ENCODE measurements at places on chromosomes 4 and X.
A peak's percentile ranks its signal among the peaks of the same experiment; 100 is the strongest.

DNA sequence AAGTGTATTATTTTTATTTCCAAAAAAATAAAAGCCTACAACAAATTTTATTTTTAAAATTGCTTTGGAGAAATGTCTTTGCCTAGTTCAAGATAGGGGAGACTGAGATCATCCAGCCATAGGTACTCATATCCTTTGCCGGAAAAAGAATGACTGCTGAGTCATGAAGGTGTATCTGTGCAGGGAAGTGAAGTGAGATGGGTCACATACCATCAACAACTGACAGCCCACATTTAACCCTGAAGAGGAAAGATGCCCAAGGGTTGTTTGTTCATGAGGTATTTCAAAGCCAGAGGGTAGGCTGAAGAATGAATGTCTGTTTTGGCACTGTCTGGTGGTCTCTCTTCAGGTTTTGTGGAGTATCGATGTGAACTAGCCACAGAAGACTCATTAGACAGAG is 106.7 kb upstream of the TTC29 start:
- no peak for DNase-seq

GRCh38 chr4:43130228-43131021 is 237.9 kb downstream of the GRXCR1 start:
- no peak for DNase-seq

GRCh38 chr4:183602557-183603027 is 56.4 kb downstream of the RWDD4 start:
- DNase-seq = no peak

- DNase-seq = no peak
Observed at GRCh38 chrX:110032534-110033147, 29.7 kb downstream of the TMEM164 start.

DNA sequence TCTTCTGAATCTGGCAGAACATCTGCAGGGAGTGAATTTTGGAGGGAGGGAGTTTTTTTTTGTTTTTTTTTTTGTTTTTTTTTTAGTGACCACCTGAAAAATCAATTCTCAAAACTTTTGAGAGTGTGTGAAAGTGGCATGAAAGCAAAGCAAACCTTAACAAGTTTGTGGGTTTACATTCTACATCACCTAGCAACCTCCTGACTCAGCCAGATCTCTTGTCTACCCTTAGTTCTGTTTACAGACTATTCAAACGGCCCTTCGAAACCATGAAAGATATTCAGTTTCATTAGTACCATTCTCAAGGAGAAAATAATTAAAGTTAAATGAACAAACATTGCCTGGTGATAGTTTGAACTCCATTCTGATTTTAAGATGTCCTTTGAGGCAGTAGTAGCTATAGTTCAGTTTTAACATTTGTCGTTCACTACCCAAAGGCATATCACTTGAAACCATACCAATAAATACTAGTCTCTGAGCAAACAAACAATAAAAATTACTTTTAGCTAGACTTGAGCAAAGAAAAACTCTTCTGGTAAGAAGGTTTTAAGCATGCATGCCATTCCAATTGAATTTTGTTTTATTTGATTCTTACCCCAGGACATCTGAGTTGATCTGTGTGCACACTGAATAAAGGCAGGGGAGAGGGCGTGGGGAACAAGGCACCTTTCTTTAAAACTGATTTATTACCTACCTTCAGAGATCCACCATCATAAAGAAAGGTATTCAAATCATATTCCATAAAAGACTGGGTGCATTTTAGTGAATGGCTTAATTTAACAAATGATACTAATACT is 137.7 kb downstream of the ARX start:
- no peak for DNase-seq

GRCh38 chr4:43337707-43338106 is 445.2 kb downstream of the GRXCR1 start:
- no peak for DNase-seq

GRCh38 chr4:1336088-1336491 is 10.9 kb upstream of the UVSSA start:
- DNase-seq = no peak

DNA sequence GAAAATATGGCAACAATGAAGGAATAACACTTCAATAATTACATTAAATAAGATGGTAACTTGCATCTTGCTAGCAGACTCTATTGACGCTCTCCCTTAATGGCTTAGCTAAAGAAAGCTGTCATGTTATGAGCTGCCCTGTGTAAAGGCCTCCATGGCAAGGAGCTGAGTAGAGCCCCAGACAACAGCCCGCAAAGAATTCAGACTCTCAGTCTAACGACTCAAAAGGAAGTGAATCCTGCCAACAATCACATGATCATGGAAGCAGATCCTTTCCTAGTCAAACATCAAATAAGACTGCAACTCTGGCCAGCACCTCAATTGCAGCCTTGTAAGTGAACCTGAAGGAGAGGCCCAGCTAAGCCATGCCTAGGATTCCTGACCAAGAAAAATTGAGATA is 157.6 kb downstream of the MAB21L2 start:
- DNase-seq = no peak

DNA sequence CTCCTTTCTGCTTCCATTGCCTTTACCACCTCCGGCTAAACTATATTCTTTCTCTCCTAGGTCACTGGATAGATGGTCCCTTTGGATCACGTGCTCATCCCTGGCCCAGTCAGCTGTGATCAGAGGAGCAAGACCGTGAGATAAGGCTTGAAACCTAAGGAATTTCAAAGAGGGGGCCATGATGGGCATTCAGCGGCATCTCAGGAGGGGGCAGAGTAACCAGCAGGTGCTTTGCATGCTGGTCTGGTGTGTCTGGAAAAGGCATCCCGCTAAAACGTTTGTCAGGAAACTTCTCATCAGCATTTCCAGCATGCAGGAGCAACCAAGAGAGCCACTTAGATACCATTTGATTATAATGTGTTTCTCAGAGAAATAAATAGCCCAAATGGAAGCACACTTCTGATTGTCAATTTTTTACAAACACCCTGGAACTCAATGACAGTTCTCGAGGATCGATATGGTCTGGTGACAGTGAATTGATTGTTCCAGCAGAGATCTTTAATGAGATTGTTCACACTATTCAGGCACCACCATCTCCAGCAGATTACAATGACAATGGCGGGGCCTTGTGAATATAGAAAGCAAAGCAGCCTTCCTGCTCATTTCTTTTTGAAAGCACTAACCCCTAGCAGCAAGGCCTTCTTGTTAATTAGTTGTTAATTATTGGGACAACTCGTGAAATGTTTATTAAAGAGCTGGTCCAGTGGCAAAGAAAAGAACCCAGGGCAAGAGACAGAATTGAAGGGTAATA is 327.1 kb downstream of the PTTG2 start:
- no peak for DNase-seq

- peak; percentile 11 for DNase-seq
Observed at GRCh38 chrX:115650449-115650848, 89.5 kb downstream of the PLS3 start.

DNA sequence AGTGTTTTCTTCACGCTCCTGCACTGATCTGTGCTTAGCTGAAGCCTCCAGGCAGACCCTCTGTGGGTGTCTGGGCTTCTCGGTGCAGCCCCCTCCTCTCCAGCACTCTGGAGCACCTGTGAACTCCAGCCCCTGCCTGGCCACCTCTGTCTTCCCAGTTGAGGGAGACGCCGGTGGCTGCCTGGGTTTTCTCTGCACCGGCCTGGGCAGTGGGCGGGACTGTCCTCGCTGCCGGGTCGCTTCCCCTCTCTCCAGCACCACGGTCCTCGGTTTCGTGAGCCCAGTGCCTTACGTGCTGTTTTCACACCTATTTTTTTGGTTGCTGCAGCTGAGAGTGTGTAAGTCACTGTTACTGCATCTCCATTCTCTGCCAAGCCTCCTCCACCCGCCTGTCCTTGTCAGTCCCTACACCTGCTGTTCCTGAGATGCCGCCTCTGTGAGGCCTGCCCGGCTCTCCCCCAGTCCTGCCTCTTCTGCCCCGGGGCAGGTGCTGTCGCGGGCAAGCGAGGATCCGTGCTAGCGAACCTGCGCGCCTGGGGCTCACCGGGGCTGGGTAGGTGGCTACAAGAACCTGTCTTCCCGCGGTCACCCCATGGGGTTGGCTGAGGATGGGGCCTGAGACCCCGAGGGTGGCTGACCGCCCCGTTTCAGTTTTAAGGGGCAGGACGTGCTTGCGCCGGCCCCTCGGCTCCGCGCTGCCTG is 2.4 kb upstream of the FGFRL1 start:
- no peak for DNase-seq

DNA sequence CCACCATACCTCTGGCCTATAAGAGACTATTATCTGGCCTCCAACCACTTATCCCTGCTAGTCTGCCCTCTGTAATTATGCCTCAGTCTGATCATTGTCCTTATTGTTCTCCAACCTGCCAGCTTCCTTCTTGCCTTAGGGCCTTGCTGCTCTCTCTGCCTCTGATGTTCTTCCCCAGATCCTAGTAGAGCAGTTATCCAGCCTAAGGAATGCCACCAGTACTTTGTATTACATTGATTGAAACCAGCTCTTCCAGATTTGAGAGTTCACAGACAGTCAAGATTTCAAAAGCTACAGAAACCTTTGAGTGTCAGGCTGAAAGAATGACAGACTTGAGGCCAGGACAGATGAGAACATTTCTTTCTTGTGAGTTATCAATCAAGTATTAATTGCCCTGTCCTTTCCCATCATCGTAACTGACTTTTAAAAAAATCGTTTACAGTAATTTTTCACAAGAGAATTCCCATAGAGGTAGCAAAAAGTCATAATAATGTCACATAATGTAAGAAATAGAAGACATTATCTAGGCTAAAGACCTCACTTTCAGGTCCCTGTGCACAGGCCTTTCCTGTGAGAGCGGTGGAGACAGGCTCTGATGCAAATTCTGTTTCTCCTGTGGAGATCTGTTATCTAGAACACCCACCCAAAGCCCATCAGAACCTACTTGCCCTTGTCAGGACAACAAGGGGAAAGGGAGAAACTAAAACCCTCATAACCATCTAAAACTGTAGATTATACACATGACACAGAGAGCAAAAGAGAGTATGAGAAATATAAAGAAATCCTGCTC is 64.1 kb upstream of the GUCY1A1 start:
- DNase-seq = no peak

DNA sequence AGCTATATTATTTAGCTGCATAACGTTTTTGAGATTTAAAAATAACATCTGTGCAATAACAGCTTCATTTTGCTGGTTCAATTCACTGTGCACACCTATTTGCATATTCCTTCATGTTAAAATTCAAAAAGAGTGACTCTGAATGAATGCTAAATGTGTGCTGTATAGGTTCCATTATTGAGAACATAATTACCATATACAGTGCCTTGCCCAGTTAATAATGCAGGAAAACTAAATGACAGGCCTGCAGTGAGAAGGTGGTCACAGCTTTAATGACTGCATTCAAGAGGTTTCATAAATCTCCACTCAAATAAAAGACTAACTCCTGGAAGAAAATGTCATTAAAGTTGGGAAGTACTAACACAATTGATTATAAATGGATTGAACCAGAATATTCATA is 1183.2 kb upstream of the ADGRL3 start:
- no peak for DNase-seq

GRCh38 chrX:135484641-135485289 is 35.7 kb upstream of the INTS6L start:
- no peak for DNase-seq

DNA sequence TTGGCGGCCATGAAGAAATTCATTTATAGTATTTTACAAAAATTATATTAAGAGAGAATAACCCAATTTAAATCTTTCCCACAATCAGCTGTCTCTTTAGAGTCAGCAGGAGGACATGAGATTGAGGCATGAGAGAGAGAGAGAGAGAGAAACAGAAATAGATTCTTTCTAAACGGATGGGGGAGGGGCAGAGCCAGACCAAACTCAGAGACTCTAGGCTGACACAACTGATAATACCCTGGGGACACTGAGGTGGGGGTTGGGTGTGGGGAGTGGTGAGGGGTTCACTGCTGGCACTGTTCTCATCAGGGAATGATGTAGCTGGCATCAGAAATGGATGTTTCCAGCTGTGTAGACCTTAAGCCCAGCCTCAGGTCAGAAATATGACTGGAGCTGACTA is 20.5 kb upstream of the HOPX start:
- no peak for DNase-seq

- DNase-seq = no peak
Observed at GRCh38 chr4:85498068-85498733, 23.3 kb downstream of the ARHGAP24 start.

- DNase-seq = no peak
Observed at GRCh38 chr4:138045036-138045435, 197.1 kb downstream of the SLC7A11 start.

- DNase-seq = no peak
Observed at GRCh38 chr4:16555156-16555555, 328.9 kb upstream of the TAPT1 start.

DNA sequence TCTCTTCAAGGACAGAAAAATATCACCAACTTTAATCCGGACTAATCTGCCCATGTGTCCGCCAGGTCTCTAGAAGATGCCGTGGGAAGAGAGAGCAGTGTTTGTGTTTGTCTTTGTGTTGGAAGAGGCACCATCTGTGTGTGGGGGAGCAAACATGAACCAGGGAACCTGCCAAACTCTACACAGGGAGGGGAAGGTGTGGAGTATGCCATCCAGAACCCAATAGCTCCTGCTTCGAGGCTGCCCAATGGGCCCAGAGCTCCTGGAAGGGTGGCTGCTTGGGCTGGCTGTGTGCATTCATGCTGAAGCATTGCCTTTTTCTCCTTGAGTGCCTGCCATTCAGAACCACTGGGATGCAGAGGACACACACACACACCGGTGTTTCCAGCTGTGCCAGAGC is 536.2 kb downstream of the MID1IP1 start:
- no peak for DNase-seq

- no peak for DNase-seq
Observed at GRCh38 chr4:10740891-10741620, 56.5 kb upstream of the CLNK start.

- no peak for DNase-seq
Observed at GRCh38 chrX:34915463-34916225, 27.0 kb upstream of the FAM47B start.

GRCh38 chr4:55127053-55127452 is 1.7 kb upstream of the KDR start:
- DNase-seq = no peak

DNA sequence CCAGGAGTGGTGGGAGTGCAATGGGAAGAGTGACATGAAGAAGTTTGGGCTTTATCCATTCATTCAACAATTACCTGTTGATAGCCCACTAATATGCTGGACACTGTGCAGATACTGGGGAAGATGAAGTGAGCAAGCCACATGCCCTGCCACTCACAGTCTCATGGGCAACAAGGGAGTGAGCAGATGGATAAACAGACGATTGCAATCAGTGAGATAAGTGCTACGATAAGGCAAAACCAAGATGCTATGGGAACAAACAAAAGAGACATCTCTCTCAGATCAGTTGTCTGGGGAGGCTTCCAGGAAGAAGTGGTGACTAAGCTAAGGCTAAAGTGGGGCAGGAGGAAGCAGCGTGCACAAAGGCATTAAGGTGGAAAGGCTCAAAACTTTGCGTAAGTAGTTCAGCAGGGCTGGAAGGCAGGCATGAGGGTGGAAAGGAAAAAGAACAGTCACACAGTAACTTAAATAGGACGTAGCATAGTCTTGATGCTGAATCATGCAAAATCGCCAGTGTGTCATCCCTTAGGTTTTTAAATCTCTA is 31.7 kb downstream of the GAB3 start:
- DNase-seq = no peak

GRCh38 chrX:154040863-154041262 is 21.2 kb upstream of the IRAK1 start:
- DNase-seq = no peak

GRCh38 chr4:97370568-97370967 is 772.7 kb downstream of the STPG2 start:
- no peak for DNase-seq

GRCh38 chrX:123087326-123087725 is 96.8 kb upstream of the GRIA3 start:
- DNase-seq = no peak

All from NT2/D1 (cell line).